ENCODE measurements at places on chromosomes 1 and 21.

DNA sequence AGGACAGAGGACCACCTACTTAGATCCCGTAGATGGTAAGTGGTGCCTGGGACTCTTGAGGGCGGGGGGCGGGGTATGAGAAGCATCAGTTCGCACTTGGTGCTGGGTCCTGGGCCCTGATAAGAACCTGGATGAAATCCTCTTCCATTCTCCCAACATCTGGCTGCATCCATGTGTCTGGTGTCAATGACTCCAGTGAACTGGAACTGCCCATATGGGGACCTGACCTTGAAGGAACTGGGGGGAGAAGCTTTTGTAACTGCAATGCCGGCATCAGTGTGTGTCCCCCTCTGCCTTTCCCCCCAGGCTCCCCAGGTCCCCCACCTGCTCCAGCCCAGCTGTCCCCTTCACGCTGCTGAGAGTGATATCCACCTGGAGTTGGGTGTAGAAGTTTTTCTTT lies 49.7 kb upstream of the EPB41 start:
- DNase-seq: no peak

GRCh38 chr1:51175278-51175677 lies 60.8 kb upstream of the RNF11 start:
- no peak for DNase-seq

- no peak for DNase-seq
These were observed 41.1 kb upstream of the IL20 start for GRCh38 chr1:206824331-206824730.

DNA sequence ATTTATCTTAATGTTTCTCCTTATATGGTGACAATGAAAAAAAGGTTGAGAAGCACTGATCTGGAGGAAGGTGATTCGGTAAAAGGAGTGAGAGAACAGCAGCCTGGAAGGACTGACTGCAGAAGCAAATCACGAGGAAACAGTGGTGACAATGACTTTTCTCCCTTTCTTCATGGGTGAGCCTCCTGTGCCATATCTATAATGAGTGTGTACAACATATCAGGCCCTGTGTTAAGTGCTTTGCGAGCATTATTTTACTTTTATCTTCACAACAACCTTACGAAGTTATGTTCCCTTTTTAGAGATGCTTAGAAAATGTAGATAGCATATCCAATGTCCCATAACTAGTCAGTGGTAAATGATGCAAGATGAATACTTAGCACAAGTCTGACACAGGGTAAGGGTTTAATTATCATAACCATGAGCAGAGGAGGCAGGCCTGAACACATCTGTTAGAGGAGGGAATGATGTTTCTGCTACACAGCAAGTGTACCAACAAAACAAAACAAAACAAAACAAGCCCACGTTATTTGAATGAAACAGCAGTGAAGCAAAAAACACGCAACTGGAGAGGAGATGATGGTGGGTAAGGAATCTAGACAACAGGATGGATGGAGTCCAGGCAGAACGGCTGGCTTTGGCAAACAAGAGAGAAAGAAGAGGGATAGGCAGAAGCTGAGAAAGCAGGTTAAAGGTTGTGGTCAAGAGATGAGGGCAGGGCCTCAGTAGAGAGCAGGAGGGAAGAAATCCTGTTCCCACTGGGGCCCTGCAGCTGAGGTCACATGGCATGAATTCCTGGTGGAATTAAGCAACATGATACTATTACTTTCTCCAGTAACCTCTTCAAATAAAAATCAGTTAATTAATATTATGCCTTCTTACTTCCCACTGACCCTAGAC lies 29.6 kb downstream of the GNG12 start:
- peak; percentile 27 for DNase-seq

DNA sequence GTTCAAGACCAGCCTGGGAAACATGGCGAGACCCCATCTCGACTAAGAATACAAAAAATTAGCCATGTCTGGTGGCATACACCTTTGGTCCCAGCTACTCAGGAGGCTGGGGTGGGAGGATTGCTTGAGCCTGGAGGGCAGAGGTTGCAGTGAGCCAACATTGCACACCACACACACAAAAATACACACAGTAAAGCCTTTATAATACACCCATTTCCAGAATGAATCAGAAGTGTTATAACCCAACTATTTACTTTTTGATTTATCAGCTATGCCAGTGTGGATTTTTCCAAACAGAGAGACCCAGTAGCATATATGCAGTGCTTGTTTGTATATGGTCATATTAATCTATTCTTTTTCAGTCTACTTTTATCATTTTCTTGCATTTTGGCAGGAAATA lies 200.1 kb downstream of the ZP4 start:
- no peak for DNase-seq

- peak; percentile 18 for DNase-seq
These were observed 46.8 kb upstream of the RUNX1 start for GRCh38 chr21:35095859-35096291.

GRCh38 chr1:95098196-95098595 lies 19.0 kb upstream of the TLCD4 start:
- peak; percentile 11 for DNase-seq

- DNase-seq: no peak
These were observed 130.3 kb downstream of the TIAM1 start for GRCh38 chr21:31213787-31214186.

DNA sequence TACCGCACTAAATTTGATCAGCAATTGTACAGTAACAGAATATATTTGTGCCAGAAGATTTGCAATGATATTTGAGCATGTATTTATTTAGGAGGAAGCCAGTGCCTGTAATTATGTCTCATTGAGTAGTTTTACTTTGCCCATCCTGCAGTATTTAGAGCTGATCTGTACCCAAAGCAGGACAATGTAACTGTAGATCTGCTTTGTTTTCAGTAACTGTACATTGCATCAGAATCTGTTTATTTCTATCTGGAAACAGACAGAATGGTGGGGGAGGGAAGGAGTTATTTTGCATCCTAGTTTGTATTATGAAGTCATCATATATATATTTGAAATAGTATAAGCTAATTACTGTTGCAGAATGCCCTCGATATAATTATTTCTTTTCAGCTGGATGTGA lies 36.2 kb upstream of the LRRC8C start:
- DNase-seq: no peak

DNA sequence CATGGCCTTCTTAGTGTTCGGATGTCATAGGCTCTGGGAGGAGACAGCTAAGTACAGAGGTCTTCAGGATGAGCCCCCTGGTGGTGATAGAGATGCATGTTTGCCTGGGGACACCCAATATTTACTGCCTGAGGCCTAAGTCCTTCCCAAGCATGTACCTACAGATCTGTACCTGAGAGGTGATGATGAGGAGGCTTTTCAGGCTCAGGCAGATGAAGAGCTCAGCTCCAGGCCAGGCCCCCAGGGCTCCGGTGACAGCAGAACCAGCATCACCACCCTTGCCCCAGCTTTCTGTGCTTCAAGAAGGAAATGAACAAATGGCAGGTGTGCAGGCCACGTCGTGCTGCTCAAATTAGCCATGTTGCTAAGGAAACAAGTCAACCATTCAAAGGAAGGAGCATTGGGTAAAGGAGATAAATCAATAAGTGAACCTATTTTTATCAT lies 21.1 kb downstream of the CACNA1E start:
- no peak for DNase-seq
